Activated CD4-positive, alpha-beta T cell treated with anti-CD3 and anti-CD28 coated beads, Interleukin-2, amount 50 U/mL, for 24 hours (primary cell): ENCODE measurements at places on chromosomes 11 and 22.

- DNase-seq, result no peak
These were observed 200.3 kb downstream of the MYO18B start for GRCh38 chr22:25942115-25942855.

DNA sequence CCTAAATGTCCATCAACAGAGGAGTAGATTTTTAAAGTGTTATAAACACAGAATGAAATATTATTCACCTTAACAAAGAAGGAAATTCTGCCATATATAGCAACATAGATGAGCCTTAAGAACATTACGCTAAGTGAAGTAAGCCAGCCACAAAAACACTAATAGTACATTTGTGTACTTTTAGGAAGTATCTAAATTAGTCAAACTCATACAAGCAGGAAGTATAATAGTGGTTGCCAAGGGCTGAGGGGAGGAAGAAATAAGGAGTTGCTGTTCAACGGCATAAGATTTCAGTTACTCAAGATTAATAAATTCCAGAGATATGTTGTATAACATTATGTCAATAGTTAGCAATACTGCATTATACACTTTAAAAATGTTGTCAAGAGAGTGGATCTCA is 181.7 kb upstream of the ZC3H12C start:
- DNase-seq, result no peak

- no peak for DNase-seq
These were observed 13.1 kb upstream of the OR5I1 start for GRCh38 chr11:55949330-55949729.

DNA sequence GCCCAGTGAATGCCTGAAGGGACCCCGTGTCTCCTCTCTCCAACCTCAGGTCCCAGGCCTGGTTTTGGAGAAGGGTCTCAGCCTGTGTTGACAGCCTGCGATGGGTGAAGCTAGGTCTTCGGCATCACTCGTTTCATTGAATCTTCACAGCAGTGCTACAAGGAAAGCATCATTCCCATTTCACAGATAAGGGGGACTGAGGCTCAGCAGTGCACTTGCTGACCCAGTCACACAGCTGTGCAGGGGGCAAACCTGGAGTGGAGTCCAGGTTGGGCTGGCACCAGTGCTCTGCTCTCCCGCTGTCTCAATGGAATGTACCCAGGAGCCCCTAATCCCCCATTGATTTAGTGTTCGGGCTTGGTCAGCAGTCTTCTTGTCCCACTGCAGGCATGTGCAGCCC is 10.9 kb upstream of the YWHAH start:
- no peak for DNase-seq

GRCh38 chr22:24426851-24427499 is 424 bp upstream of the ADORA2A start:
- DNase-seq, result no peak

DNA sequence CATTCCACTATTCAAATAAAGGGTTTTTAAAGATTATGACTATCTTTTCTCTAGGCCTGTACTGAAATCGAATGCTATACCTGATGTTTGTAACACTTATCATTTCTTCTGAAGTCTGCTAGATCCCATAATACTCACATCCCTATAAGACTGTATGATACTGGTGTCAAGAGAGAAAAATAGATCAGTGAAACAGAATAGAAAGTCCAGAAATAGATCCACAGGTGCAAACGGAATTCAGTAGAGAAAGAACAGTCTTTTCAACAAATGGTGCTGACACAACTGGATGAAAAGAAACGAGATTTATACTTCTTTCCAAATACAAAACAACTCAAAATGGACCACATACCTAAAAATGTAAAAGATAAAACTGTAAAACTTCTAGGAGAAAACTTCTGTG is 143.2 kb downstream of the APOL5 start:
- no peak for DNase-seq

DNA sequence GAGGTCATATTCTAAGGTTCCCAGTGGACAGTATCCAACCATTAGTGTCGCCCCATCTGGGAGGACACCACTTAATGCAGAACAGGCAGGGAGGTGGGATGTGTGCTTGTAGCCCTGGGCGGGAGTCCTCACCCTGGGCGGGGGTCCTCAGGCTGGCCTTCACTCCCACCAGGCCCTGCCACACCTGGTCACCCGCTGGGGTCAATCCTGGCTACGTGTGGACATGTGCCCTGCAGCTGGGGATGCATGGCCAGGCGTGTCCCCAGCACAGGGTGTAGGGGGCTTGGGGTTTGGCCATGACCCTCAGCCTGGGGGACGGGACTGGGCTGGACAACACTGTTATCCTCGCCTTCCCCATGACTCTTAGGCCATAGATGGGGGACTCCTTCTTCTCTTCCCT is 18.8 kb downstream of the TRPM5 start:
- no peak for DNase-seq

DNA sequence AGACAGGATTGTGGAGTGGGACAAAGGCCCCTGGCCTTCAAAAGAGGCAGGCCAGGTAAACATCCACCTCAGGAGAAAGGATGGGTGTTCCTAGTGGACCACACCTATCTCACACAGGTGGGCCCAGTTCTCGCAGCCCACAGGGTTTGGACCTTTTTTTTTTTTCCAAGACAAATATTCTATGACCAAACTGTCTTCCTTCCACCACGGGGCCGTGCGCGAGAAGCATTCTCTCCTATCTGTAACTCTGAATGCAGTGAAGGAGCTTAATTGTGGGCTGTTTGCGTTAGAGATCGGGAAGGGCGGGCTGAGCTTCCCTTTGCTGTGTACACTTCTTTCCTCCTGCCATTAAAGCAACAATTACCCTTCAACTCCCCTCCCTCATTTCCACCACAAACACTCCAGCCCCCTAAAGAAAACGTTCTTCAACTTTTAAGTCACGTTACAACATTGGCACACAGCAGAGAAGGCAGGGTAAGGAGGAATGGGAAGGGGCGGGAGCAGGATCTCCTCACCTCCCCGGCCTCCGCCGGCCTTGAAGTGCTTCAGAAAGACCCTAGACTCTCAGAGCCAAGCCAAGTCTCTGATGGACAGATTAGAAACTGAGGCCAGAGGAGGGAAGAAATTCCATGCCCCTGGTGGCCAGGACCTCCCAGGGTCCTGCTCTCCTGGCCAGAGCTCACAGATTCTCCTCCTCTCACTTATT is 238.4 kb downstream of the BUD13 start:
- no peak for DNase-seq

DNA sequence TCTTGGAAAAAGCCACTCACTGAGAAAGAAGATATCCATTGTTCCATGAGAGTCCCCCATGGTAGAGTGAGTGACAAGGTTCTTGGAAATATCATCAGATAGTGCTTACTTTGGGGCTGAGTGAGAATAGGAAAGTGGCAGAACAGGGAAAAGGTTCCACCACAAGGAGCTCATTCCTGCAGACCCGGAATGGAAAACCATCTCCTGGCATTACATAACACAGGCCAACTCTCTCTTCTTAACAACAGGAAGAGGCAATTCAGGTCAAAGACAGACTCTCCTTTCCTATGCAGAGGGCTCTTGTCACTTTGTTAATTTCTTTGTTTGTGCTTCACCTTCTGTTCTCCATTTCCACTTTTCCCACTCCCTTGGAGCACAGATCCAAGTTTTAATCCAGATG is 259.7 kb downstream of the KIRREL3 start:
- DNase-seq, result no peak

- DNase-seq, result no peak
These were observed 435.6 kb upstream of the LRRC4C start for GRCh38 chr11:41895081-41895480.
